ENCODE measurements at places on chromosomes 12 and 14.

DNA sequence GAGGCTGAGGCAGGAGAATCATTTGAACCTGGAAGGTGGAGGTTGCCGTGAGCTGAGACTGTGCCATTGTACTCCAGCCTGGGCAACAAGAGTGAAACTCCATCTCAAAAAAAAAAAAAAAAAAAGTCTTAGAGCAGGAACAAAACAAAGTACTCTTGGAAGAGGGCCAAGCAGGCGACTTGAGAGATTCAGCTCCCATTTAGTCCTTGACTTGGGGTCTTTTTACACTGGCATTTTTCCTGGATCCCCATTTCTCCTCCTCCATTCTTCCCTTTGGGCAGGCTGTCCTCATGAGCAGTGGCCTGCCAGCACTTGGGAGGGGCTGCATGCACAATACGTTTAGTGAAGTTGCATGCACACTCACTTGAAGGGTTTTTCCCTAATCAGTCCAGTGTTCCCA is 72.9 kb downstream of the C14orf132 start:
- no peak for DNase-seq

GRCh38 chr14:99133636-99134515 is 138.1 kb downstream of the BCL11B start:
- no peak for DNase-seq

GRCh38 chr14:50744231-50744630 is 76.1 kb upstream of the SAV1 start:
- no peak for DNase-seq

DNA sequence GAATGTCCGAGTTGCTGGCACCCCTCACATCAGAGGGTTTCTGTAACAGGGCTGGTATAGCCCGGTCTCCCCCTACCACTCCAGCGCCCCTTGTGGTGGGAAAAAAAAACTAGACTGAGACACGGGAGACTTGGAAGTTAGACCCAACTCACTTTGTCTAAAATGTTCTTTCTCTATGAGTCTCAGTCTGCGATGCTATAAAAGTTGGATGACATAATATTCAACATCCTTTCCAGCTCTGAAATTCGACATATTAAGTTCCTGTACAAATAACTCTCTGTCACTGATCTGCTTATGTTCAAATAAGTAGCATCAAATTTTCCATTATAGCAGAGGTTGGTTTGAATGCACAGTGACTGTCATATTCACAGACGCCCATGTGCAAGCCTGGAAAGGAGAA is 25.7 kb upstream of the TC2N start:
- DNase-seq: peak; percentile 48

DNA sequence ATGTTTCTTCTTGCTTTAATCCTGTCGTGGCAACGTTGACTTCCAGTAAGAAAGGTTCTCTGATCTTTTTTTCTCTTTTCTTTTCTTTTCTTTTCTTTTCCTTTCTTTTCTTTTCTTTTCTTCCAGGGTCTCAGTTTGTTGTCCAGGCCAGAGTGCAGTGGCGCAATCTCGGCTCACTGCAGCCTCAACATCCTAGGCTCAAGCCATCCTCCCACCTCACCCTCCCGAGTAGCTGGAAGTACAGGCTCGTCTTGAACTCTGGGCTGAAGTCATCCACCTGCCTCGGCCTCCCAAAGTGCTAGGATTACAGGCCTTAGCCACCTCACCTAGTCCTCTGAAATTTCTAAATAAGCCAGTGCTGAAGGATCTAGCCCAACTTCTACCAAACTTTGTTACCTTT is 1.3 kb upstream of the MAP3K9 start:
- DNase-seq: no peak

- DNase-seq: peak; percentile 55
These were observed 51.1 kb downstream of the MIS18BP1 start for GRCh38 chr14:45201905-45202304.

GRCh38 chr12:132491138-132491663 is 1.2 kb downstream of the FBRSL1 start:
- no peak for DNase-seq

GRCh38 chr12:77559400-77560074 is 271.2 kb upstream of the NAV3 start:
- DNase-seq: no peak

DNA sequence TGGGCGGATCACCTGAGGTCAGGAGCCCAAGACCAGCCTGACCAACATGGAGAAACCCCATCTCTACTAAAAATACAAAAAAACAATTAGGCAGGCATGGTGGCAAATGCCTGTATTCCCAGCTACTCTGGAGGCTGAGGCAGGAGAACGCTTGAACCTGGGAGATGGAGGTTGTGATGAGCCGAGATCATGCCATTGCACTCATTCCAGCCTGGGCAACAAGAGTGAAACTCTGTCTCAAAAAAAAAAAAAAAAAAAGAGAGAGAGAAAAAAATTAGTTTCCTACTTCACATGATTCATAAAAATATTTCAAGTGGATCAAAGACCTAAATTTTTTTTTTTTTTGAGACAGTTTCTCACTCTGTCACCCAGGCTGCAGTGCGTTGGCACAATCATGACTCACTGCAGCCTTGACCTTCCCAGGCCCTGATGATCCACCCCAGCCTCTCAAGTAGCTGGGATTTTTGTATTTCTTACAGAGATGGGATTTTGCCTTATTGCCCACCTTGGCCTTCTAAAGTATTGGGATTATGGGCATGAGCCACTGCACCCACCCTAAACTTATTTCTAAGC is 24.9 kb downstream of the FCF1 start:
- no peak for DNase-seq
